Dermis microvascular lymphatic vessel endothelial cell (primary cell): ENCODE measurements at places on chromosomes 13 and 19. TPM values are rescaled to one million over a fixed set of nuclear protein-coding genes. Genes with fewer than 3 reads are reported as not detected.
A peak's percentile ranks its signal among the peaks of the same experiment; 100 is the strongest.

Gene SBSN
- not detected in 2 replicates for total RNA-seq

Gene TEKTIP1
- not detected in 2 replicates for total RNA-seq

Gene DCAF15
- total RNA-seq, result 7.1 and 10.4 TPM in 2 replicates

Gene ZNF776
- total RNA-seq, result 12.5 and 17.6 TPM in 2 replicates

Gene URAD
- not detected in 2 replicates for total RNA-seq

Gene DCLK1
- 10.5 and 43.6 TPM in 2 replicates for total RNA-seq

GRCh38 chr13:111183959-111184358 is 68.8 kb downstream of the ARHGEF7 start:
- no peak for DNase-seq

DNA sequence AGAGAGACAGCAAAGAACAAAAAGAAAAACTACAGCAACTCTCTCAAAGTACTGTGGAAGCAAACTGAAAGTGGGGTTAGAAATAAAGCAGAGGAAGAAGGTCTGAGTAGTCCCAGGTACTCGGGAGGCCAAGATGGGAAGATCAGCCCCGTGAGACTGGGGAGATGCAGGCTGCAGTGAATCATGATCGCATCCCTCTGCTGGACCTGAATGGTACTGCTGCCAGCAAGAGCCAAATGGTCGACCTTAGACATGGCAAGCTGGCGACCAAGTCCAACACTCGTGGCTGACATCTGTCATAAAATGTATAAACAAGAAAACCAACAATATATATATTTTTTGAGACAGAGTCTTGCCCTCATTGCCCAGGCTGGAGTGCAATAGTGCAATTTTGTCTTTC is 33.7 kb upstream of the ZNF724 start:
- peak; percentile 39 for DNase-seq

GRCh38 chr19:45467115-45467455 is 711 bp upstream of the FOSB start:
- no peak for DNase-seq

- no peak for DNase-seq
Observed at GRCh38 chr13:40172878-40173277, 493.6 kb downstream of the FOXO1 start.

GRCh38 chr13:87356314-87356713 is 314.9 kb upstream of the SLITRK5 start:
- no peak for DNase-seq

DNA sequence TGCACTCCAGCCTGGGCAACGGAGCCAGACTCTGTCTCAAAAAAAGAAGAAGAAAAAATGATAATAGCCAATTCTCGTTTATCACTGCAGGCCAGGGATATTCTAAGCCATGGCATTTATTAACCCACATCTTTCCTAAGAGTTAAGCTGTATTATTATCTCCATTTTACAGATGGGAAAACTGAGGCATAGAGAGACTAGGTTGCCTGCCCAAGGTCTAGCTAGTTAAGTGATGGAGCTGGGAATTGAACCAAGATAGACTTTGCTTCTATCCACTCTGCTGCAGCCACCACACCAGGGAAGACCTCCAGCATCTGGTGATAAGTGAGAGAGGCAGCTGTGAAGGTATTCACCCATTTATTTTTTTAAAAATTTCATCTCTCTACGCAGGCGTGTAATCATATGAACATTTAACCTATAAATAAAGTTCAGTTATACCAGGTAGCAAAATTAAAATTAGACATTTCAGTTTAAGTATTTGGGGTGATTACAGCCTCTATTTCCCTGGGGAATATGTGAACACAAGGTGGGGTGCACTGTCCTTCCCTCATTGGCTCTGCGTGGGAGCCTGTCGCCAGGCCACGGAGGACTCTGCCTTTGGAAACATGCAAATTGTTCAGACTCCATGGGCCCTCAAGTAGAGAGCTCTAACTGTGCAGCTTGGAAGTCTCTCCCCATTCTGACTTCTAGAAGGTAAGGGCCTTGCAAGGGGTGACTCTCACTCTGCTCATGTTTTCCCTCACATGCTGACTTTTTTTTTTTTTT is 157.8 kb downstream of the SIPA1L3 start:
- no peak for DNase-seq

DNA sequence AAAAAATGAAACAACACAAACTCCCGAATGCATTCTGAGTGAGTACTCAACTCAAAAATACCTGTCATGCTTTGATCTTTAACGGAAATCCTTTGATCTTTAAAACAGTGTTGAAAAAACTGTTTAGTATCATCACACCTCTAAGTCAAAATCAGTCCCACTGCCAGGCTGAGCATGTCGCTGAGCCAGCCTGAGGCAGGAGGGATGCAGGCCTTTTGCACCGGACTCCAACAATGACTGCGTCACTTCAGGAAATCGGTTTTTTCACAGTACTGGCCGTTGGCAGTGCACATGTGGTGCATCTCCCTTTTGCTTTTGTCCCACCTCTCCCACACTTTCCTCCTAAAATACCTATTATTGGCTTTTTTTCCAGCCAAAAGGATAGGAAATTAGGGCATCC is 78.2 kb downstream of the SHISA2 start:
- DNase-seq, result peak; percentile 8

GRCh38 chr13:95497381-95497807 is 55.1 kb upstream of the CLDN10 start:
- no peak for DNase-seq

DNA sequence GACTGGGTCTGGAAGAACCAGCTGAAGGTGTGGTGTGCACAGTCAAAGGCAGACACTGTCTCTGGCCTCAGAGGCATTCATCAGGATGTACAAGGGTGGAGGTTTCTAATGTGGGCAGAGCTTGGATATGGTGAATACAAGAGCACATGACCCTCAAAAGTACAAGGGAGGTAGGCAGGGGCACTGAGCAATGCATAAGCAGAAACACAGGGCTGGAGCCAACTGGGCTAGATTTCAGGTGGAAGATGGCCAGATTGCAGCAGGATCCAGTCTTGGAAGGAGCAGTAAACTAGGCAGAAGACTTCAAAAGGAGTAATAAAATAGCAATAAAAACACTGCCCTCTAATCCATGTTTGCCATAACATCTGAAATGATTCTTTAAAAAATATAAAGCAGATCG is 417.1 kb downstream of the OLFM4 start:
- no peak for DNase-seq

DNA sequence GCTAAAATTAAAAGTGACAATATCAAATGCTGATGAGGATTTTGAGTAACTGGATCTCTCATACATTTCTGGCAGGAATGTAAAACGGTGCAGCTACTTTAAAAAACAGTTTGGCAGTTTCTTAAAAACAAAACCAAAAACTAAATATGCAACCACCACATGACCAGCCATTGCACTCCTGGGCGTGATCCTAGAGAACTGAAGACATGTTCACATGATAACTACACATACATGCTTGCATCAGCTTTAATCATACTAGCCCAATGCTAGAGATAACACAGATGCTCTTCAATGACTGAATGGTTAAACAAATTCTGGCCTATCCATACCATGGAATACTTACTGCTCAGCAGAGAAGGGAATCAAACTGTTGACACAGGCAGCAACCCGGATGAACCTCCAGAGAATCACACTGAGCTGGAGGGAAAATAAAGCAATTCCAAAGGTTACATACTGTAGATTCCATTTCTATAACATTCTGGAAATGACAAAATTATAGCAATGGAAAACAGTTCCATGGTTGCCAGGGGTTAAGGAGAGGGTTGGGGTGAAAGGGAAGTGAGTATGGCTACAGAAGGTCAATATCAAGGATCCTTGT is 25.5 kb upstream of the NAXD start:
- peak; percentile 25 for DNase-seq

DNA sequence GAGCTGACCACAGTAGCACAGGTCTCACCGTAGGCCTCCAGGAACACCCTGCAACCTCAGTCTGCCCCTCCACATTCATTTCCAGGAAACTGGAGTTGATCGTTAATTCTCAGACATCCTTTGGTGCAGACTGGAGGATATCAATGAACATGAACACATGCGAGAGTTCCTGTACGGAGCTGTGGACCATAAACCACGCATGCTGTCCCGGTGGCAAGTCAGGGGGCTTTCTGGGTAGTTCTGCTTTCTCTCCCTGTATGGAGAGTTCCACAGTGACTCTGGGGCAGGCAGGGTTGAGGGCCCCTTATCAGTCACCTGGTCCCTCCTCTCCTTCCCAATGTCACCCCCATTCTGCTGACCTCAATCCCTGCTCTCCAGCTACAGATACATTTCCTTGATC is 55.5 kb upstream of the URI1 start:
- DNase-seq, result no peak

DNA sequence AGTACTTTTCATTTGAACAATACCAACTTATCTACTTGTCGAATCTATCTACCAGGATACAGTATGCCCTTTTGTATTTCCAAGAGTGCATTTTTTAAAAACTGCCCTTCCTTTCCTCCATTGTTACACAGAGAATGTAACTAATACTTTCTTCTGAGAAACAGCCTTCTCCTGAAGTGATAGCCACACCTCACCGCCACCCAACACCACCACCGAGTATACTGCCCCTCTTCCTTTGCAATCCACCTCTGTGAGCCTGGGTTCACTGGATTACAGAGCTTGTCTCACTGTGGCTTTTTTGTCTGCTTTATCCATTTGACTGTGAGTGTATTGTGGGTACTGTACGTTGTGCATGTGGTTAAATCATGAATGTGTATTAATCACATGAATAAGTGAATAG is 305.4 kb downstream of the KLF12 start:
- no peak for DNase-seq

DNA sequence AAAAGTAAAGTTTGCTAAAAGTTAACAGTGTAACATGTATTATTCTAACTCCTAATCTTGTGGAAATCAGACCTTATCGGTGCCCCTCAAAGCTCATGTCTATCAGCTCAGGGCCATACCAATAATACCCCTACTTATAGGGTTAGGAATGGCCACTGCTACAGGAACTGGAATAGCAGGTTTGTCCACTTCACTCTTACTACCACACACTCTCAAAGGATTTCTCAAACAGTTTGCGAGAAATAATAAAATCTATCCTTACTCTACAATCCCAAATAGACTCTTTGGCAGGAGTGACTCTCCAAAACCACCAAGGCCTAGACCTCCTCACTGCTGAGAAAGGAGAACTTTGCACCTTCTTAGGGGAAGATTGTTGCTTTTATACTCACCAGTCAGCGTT is 1677.7 kb downstream of the OLFM4 start:
- DNase-seq, result no peak

DNA sequence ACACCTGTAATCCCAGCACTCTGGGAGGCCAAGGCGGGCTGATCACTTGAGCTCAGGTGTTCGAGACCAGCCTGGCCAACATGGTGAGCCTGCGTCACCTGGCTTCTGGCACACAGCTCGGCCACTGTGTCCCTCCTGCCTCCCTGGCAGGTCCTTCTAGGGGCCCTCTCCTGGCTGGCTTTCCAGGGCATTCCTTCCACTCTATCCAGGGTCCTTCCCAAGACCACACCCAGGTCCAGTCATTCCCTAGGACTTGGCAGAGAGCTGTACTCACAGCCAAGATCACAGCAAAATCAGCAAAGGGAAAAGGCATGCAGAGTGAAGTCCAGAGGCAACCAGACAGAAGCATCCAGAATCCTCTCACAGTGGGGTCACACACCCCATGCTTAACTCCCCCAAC is 9.7 kb upstream of the HSH2D start:
- no peak for DNase-seq

DNA sequence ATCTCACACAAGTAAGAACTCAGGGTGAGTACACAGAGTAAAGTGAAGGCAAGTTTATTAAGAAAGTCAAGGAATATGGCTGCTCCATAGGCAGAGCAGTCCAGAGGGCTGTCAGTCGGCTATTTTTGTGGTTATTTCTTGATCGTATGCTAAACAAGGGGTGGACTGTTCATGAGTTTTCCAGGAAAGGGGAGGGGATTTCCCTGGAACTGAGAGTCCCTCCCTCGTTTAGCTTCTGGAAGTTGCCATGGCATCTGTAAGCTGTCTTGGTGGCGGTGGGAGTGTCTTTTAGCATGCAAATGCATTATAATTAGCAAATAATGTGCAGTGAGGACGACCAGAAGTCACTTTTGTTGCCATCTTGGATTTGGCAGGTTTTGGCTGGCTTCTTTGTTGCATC is 5.8 kb upstream of the VSTM1 start:
- DNase-seq, result no peak

DNA sequence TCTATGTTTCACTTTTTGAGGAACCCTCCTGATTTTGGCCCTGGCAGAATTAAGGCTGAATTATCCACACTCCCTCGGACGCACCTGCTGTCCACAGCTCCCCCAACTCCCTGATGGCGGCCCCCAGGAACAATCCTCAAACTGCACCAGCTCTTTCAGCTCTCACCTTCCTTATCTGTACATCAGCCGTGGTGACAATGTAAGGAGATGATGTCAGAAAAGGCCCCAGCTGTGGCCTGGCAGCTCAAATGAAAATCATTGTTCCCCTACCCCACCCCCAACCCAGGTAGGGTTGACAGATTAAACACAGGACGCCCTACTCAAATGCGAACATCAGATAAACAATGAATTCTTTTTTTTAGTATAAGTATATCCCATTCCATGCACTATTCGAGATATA is 35.0 kb upstream of the KLF2 start:
- DNase-seq, result no peak
